ENCODE measurements at places on chromosomes 2 and 18.

DNA sequence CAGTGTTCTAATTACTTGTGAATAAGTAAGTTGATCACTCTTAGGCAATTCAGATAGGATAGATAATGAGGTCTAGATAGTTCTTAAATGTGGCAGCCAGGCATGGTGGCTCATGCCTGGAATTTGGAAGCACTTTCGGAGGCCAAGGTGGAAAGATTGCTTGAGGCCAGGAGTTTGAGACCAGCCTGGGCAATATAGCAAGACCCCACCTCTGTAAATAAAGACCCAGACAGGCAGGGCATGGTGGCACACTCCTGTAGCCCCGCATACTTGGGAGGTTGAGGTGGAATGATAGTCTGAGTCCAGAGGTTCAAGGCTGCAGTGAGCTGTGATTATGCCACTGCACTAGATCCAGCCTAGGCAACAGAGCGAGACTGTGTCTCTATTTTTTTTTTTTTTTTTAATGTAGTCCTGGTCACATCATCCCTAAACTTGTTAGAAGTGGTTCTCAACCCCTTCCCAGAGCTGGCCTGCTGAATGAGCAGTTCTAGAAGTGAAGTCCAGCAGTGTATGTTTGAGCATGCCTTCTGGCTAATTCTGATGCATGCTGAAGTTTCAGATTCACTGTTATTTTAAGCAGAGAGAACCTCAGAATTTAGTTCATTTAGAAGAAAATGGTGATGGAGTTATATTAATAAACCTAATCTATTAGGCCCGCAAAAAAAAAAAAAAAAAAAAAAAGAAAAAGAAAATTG is 306.2 kb downstream of the PRKCE start:
- no peak for DNase-seq

DNA sequence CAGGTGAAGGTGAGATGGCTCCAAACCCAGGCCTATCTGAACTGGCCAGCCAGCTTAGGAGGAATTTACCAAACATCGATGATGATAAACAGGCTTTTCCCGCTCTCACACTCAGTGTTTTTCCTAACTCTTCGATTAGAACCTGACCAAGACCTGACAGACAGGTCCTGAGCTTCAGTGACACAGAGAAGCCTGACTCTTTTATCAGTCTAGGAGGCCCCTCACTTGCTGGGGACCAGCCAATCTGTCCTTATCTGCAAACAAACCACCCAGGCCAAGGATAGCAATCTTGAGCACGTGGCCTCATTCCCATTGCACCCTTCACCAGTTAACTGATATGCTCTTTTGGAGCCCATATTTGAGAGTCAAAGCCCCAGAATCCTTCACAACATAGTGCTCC is 1.9 kb upstream of the ITSN2 start:
- no peak for DNase-seq

DNA sequence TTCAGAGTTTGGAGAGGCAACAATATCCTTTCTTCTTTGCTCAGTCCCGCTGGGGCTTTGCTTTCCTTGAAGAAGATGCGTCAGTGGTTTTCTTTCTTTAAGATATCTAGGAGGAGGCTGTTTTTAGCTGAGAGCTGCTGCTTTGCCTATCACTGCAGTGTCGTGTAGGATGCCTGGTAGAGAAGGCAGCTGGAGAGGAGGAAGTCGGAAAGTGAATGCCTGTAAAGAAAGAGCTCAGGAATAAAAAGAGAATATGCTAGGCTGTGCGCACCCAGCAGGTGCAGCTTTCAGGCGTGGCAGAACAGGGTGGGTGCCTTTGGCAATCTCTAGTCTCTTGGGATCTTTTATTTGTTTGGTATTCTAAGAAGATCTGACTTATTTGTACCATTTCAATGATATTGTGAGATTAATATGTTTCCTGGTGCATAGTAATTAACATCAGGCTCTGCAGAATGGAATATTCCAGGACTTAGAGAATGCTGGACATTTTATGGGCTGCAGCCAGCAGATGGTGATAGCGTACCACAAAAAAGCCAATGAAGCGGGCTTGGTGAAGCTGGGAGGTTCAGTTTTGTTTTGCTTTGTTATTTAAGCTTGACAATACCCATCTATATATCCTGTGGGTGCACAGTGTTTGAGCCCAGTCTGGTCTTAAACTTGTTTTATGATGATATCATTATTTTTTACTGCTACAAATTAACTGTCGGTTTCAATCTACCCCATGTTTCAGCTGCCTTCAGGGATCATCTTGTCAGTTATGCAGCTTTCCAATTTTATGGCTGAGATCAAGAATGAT is 34.9 kb downstream of the CAVIN2 start:
- no peak for DNase-seq

- DNase-seq: no peak
These were observed 1.9 kb upstream of the SYT4 start for GRCh38 chr18:43279015-43279744.

DNA sequence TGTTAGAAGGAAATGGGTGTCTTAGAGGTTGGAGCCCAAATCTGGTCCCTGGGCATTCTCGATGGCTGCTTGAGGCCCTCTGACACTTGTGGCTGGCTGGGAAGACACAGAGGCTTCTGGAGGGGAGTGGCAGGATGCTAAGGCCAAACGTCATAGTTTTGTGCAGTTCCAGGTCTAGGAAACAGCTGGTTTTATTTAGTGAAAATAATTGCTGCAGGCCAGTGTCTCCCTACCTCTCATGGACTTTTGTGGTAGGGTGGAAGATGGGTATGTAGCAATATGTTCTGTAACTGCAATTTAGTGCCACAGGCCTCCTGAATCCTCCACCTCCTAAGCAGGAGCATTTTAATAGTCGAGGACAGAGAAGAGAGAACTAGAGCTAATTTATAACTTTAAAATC is 32.2 kb upstream of the SPRED2 start:
- DNase-seq: no peak

DNA sequence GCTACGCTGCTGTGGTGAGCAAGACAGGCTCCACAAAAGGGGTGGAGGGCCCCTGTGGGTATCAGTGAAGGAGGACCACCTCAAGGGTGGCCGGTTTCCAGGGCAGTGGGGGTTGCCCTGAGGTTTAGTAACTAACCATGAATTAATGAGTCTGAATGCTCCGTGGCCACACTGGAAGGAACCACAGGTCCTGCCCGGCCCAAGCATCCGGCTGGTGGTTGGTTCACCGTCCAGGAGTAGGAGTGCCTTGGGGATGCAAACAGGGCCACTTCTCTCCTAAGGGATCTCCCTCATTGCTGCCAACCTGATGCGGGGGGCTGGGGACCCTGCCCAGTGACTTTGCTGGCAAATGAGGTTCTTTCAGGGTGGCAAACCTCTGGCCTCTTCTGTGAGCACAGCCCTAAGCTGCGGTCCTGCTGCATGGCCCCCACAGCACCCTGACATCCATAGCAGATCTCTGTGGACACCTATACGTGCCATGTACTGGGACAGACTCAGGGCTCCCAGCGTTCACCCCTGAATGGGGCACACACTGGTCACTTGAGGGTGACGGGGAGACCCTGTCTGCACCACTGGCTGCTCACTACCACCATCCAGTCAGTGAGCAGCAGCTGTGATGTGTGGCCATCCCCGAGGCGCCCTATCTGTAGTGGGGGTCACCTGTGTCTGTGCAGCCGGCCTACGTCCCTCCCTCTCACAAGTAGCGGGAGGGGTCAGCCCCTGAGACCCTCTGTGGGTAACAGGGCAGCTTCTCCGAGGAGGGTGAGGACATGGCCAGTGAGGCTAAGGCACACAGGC is 41.6 kb downstream of the HS6ST1 start:
- DNase-seq: no peak

GRCh38 chr2:143529118-143529720 is 400.0 kb downstream of the ARHGAP15 start:
- no peak for DNase-seq

DNA sequence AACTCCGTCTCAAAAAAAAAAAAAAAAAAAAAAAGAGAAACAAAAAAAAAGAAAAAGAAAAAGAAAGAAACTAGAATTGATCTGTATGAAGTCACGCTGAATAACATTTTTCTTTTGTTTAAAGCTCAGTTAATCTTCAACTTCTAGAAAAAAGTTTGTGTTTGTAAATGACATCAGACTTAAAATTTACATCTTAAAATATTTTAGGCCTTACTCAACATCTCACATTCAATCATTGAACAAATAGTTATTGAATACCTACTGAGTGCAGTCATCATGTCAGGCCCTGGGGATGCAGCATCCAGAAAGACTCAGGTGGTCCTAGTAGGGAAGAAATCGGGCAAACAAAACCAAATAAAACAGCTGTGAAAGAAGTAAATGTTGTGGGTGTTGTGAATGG is 292.3 kb upstream of the FANCL start:
- no peak for DNase-seq

GRCh38 chr2:203603456-203604389 is 68.6 kb upstream of the RAPH1 start:
- DNase-seq: no peak

GRCh38 chr2:196309691-196310090 is 138.3 kb upstream of the STK17B start:
- no peak for DNase-seq

DNA sequence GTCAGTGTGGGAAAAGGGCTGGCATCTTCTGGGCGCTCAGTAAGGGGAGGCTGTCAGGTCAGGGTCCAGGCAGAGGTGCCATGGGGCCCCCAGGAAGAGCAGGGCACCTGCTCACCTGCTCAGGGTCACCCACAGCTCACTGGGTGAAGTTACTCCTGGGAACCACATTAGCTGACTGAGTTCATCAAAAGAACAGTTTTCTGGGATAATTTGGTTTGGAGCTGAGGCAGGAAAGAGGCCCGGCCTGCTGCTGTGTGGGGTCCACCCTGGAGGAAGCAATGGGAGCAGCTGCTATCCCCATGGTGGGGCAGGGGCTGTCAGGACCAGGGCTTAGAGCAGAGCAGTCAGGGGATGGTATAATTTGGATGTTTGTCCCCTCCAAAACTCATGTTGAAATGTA is 97.2 kb upstream of the GPC1 start:
- DNase-seq: no peak

- no peak for DNase-seq
These were observed 78.3 kb upstream of the HS6ST1 start for GRCh38 chr2:128396946-128397345.

GRCh38 chr2:130972410-130972809 is 120.8 kb downstream of the FAM168B start:
- DNase-seq: no peak

GRCh38 chr2:59630789-59631188 is 922.7 kb downstream of the BCL11A start:
- DNase-seq: no peak

DNA sequence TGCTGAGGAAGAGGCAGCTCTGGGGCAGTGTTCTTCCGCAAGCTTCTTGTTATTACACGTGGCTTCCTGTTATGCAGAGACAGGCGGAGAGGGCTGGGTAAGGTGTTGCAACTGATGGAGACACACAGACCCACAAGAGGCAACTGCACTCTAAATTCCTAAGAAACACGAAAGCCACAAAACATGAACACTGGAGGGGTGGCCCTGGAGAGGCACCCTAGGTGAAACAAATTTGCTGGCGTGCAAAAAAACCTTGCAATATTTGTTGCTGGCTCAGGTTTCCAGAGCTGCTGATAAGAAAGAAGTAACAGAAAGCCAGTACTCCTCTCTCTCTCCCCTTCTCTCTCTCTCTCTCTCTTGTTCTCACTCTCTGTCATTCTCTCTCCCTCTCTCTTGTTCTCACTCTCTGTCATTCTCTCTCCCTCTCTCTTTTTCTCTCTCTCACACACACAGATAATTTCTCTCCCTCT is 31.8 kb downstream of the ARHGAP25 start:
- DNase-seq: no peak

DNA sequence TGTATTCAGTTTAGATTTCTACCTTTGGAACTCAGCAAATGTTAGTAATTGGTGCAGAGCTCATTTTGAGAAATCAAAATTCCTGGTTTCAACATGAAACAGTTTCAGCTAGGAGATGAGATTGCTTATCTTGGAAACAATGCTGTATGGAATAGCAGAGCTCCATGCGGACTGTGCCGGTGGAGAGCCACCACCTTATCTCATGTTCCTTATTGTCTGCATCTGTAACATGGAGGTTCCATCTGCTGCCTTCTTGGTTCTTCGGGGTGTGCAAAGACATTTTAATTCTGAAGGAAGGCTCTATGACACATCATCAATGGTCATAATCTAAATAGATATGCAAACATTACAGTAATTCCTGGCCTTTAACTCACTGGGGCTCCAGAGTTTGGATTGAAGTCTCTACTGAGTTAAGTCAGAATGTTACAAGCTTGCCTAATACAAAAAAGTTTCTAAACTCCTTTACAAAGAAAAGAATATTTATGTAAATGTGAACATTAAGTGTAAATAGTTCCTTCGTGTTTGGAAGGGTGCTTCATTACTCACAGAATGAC is 65.3 kb downstream of the PRKRA start:
- DNase-seq: no peak

DNA sequence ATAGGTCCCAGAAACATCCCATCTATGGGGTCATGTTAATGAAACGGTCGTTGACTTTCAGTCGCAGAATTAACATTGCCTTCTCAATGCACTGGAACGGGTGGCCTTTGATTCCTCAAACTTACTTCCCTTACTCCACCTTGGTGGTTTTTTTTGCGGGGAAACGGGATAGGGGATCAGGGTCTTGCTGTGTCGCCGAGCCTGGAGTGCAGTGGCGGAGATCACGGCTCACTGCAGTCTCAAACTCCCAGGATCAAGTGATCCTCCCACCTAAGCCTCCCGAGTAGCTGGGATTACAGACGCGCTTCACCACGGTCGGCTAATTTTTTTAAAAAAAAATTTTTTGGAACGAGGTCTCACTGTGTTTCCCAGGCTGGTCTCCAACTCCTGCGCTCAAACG is 754 bp downstream of the ATG16L1 start:
- DNase-seq: no peak

DNA sequence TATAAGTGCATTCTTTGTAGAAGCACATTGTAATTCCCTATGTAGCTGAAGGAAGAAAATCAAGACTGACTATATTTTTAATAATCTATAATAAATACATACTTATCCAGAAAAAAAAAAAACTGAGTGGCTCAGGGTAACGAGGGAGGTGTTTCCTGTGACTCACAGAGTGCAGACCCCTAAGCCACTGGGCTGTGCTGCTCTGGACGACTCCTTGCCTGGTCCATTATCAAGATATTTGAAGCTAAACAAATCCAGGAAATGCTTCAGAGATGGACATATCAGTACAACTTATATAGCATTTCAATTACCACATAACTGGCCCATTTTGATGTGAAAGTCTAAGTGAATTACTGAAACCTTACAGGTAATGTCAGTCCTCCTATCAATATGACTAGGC is 80.6 kb downstream of the PIGN start:
- no peak for DNase-seq

DNA sequence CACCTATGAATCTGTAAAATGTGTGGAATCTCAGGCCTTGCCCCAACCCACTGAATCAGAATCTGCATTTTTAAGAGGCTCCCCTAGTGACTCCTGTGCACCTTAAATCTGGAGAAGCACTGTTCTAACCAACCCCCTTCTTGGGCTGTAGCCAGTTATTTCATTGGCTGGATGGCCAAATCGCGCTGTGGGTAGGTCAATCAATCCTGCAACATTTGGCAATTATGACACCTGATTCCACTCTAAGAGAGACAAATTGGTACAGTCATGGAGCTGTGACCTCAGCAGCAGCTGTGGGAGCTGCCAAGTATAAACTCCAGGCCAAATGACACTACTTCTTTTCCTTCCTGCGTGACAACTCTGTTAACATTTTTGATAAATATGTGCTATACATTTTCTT is 208.7 kb downstream of the CLIP4 start:
- DNase-seq: no peak

- DNase-seq: no peak
These were observed 22.3 kb downstream of the CCNYL1 start for GRCh38 chr2:207733597-207734240.

- no peak for DNase-seq
These were observed 101.8 kb upstream of the MYO3B start for GRCh38 chr2:170076189-170076588.

- DNase-seq: no peak
These were observed 764 bp downstream of the MBD2 start for GRCh38 chr18:54223568-54224241.

Measured in GM18507 (cell line).